CD4-positive, alpha-beta T cell (primary cell): ENCODE measurements at places on chromosomes 5 and 9.
A peak's percentile ranks its signal among the peaks of the same experiment; 100 is the strongest.

- no peak for DNase-seq
These were observed 131.0 kb upstream of the RORB start for GRCh38 chr9:74366111-74366510.

DNA sequence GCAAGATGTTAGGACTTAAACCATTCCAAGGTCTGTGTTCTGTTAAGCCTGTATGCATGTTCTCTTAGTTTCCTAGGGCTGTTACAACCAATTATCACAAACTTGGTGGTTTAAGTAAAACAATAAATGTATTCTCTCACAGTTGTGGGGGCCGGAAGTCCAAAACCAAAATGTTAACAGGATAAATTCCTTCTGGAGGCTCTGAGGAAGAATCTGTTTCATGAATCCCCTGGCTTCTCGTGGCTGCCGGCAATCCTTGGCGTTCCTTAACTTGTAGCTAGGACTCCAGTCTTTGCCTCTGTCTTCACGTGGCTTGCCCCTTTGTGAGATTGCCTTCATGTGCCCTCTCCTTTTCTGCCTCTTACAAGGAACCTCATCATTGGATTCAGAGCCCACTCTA is 30.4 kb downstream of the FEM1C start:
- DNase-seq: no peak

GRCh38 chr9:14962193-14962882 is 52.1 kb upstream of the FREM1 start:
- no peak for DNase-seq

DNA sequence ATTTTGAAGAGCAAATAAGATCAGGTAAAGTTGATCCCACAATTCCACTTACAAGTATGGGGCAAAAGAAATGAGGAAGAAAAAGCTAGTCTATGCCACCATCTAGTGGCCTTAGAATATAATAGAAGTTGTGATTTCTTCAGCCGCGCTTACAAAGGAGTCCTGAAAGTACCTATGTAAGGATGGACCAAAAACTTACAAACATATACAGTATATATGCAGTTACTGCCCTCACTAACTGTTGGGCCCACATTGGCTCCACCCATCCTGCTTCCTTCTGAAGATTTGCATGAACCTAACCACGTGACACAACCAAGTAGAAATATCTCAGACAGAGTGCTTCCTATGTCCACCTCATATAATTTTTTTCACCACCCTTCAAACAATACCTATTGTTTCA is 11.7 kb upstream of the OR13D1 start:
- no peak for DNase-seq

- DNase-seq: no peak
These were observed 85.8 kb upstream of the PHYKPL start for GRCh38 chr5:178318382-178318781.

DNA sequence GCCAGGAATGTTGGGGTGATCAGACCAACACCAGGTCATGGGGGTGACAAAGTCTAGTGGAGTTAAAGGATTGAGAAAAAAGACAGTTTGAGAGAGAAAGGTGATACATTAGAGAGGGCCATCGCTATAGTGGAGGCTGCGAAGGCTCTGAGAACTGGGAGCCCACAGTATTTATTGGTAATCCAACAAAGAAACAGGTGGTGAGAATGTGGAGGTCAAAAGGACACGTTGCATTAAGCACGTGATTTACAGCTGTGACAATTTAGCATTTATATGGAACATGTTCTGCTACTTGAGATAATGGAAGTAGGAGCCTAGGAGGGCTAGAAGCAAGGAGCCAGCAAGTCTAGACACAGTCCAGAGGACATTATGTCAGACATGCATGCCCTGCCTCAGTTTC is 2086.5 kb upstream of the C9orf72 start:
- DNase-seq: no peak

DNA sequence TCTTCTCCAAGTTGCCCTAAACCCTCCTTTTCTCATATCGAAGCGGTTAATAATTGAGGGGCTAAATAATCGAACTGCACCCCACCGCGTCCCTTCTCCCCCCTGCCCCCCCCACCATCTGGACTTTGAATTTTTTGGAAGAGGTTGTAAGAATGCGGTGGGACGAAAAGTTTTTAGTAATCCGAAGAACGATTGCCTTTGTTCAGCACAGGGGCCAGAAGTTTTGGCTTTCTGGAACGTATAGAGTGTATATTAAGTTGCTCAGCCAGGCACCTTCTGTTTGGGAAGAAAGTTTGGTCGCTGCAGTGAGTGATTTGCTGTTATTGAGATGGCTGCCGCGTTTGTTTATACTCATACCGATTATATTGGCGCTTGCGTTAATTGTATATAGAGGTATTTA is 518 bp downstream of the ERBIN start:
- DNase-seq: peak; percentile 7

DNA sequence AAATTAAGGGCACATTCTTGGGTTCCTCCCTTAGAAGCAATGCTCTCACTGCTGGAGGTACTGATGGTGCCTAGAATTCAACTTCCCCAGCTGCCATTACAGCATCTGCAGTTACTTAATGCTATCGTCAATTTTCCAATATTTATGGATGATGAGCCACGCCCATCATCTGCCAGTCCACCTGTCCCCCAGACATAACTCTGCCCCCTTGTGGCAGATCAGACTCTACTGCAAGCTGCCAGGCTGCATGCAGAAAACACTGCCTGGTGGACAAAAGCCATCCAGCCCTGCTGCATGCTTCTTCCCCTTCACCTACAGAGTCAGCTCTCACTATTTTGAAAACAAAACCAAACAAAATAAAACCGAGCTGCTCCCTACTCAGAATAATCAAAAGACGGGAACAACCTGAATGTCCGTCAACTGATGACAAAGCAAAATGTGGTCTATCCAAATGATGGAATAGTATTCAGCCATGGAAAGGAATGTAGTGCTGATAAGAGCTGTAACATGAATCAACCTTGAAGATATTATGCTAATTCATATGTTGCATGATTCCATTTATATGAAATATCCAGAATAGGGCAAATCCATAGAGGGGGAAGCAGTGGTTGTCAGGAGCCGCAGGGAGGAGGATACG is 66.4 kb downstream of the RETREG1 start:
- DNase-seq: no peak

- no peak for DNase-seq
These were observed 21.2 kb downstream of the TXNDC8 start for GRCh38 chr9:110316261-110317075.

GRCh38 chr5:53037141-53037859 is 48.1 kb downstream of the ITGA2 start:
- DNase-seq: no peak

GRCh38 chr5:79002374-79002773 is 17.3 kb upstream of the ARSB start:
- DNase-seq: no peak

- DNase-seq: no peak
These were observed 53.6 kb upstream of the SLC1A3 start for GRCh38 chr5:36552651-36553393.

GRCh38 chr5:27450607-27451006 is 412.2 kb upstream of the CDH9 start:
- DNase-seq: no peak
